Omental fat pad (tissue), 4 donors: ENCODE measurements at places on chromosomes 4 and X. TPM values are rescaled to one million over a fixed set of nuclear protein-coding genes. Genes with fewer than 3 reads are reported as not detected.

The POU4F2 gene
- total RNA-seq: not detected

The BRCC3 gene
- 11.0 TPM for total RNA-seq

The GSX2 gene
- total RNA-seq: not detected

The PAGE1 gene
- not detected for total RNA-seq

The COQ2 gene
- 9.0 TPM for total RNA-seq

The NHSL2 gene
- 15.0 TPM for total RNA-seq

The ATP2B3 gene
- total RNA-seq: not detected

The DMP1 gene
- total RNA-seq: not detected

The RFC1 gene
- 22.4 TPM for total RNA-seq

The KLB gene
- 70.9 TPM for total RNA-seq

The ZNF81 gene
- 8.4 TPM for total RNA-seq

The GYPB gene
- total RNA-seq: not detected

The GABRB1 gene
- not detected for total RNA-seq

The AADAT gene
- total RNA-seq: 1.9 TPM

The SRPX gene
- 405 TPM for total RNA-seq

GRCh38 chr4:100848841-100849240, 331.0 kb upstream of the EMCN start:
- DNase-seq: no peak

DNA sequence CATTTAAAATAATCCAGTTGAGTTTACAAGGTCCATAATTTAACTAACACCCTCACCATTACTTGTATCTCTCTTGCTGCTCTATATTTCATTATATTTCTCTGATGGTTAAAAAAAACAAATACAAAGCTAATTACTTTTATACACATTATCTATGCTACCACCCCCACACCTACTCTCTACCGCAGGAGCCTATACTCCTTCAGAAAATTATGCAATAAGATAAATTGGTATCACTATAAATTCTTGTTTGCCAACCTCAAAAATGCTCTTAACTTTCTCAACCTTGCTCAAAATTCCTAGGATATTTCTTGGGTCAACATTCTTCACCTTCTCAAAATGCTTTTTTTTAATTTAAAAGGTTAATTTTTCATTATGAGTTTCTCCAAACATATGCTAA, 282.7 kb downstream of the KCTD8 start:
- no peak for DNase-seq

DNA sequence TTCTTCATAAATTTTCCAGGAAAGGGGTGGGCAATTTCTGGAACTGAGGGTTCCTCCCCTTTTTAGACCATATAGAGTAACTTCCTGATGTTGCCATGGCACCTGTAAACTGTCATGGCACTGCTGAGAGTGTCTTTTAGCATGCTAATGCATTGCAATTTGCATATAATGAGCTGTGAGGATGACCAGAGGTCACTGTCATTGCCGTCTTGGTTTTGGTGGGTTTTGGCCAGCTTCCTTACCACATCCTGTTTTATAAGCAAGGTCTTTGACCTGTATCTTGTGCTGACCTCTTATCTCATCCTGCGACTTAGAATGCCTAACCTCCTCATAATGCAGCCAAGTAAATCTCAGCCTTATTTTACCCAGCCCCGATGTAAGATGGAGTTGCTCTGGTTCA, 577.8 kb downstream of the NLGN4X start:
- DNase-seq: no peak

DNA sequence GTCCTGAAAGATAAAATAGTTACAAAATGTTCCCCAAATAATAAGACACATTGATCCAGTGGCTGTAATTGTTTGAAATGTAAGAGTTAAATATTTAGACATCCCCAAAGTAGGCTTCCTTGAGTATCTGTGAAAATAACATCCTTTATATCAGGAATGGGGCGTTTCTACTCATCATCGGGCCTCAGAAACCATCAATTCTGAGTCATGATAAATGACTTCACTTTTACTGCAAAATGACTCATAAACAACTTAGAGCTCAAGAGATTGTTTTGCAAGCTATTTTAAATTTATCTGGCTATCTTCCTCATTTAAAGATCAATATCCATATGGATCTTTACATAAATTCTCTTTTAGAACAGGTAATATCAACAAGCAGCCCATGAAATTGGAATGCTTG, 369.4 kb upstream of the CNKSR2 start:
- no peak for DNase-seq

DNA sequence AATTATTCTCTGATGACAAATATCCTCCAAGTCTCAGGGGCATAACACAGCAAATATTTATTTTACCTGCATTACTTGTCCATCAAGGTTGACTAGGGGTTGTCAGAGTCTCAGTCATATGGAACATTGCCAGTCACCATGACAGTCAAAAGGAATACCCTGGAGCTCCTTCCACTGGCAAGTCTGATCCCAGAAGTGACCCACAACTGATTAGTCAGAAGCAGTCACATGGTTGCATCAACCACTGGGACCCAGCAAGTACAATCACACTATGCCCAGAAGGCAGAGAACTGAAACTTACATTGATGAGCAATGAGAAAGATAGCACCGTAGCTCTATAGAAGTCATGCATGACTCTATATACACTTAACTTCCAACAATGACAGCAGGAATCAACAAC, 41.9 kb upstream of the SOD3 start:
- no peak for DNase-seq

- DNase-seq: no peak
Observed at GRCh38 chr4:40763228-40763716, 13.5 kb downstream of the NSUN7 start.

DNA sequence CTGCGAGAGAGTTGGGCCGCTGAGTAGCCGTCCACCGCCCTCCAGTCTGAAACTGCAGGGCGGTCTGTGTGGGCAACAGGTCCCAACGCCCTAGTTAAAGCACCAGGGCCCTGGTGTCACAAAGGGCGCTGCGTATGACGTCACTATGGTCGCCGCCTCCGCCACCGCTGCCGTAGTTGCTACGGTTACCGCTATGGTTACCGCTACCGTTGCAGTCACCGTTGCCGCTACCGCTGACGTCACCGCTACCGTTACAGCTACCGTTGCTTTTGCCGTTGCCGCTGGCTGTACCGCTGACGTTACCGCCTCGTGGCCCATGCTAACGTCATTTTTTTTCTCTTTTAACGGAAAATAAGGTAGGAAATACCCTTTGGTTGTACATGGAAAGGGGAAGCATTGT, at the start of gene PPP1R2C:
Gene PPP1R2C (minus strand): TSS at position 68 of the 400 bp plus-strand sequence. CDS start 84 bp downstream, outside the sequence.
- DNase-seq: no peak

GRCh38 chrX:40096395-40097091, 1.2 kb downstream of the BCOR start:
- DNase-seq: no peak

DNA sequence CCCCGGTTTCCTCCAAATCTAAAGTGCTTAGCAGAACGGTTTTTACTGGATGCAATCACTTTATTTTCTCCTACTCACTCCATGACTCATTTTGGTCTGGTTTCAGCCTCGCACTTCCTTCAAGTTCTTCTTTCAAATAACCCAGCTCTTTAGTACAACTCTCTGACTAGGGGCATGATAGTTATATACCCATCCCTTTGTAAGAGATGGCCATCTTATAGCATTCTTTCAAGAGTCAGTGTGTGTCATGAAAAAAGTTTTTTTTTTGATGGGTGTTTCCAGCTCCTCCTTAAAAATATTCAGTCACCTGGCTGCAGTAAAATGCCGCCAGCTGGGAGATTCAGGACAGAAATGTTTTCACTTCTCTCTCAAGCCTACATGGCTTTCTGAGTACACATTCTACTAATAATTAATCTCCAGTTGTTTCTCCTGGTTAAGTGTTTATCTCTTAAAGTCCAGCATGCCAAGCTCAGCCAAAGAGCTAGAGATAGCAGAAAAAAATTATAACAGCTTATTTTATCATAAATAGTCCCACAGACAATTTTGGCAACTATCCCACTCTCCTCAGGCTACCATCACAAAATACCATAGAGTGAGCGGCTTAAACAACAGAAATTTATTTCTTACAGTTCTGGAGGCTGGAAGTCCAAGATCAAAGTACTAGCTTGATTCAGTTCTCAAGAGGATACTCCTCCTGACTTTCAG, 139.3 kb downstream of the GASK1B start:
- DNase-seq: no peak

DNA sequence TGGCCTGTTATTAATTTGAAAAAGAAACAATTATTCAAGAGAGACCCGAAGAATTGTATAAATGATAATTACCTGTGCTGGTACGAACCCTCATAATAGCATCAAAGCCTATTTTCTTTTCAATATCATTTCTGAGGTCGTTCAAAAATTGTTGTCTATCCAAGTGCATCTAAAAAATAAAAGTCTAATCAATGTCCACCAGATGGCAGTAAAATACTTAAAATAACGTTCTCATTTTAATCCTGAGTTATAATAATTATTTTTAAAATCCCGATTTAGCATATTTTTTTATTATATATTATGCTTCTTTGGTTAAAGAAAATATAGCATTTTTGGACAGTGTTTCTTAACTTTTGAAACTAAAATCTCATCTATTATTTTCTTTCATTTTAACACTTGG, 55.7 kb downstream of the METTL14 start:
- DNase-seq: no peak

- no peak for DNase-seq
Observed at GRCh38 chr4:48225368-48226141, 44.1 kb downstream of the TEC start.

GRCh38 chrX:8374041-8374825, 90.4 kb upstream of the VCX3B start:
- no peak for DNase-seq

GRCh38 chr4:78568640-78569305, 17.2 kb downstream of the ANXA3 start:
- no peak for DNase-seq

- no peak for DNase-seq
Observed at GRCh38 chr4:24956091-24956490, 43.2 kb upstream of the CCDC149 start.

- DNase-seq: no peak
Observed at GRCh38 chr4:2606960-2607506, 70.6 kb downstream of the FAM193A start.

- DNase-seq: no peak
Observed at GRCh38 chrX:24169211-24169610, 19.7 kb downstream of the ZFX start.

- DNase-seq: no peak
Observed at GRCh38 chr4:125231661-125232060, 83.1 kb upstream of the FAT4 start.

DNA sequence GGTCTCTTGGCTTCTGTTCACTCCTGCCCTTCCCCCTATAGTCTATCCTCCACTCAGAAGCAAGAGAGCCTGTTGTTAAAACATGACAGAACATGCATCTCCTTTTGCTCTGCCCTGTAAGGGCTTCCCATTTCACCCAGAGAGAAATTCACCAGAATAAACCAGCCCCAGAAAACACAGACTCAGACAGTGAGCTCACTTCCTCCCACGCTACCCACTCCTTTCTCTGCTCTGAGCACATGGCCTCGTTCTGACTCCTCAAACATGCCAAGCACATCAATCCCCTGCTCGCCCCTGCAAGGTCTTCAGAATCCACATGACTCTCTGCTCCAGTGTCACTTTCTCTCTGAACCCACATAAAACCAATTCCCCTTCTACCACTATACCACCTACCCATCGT, 50.4 kb downstream of the MID1 start:
- DNase-seq: no peak

DNA sequence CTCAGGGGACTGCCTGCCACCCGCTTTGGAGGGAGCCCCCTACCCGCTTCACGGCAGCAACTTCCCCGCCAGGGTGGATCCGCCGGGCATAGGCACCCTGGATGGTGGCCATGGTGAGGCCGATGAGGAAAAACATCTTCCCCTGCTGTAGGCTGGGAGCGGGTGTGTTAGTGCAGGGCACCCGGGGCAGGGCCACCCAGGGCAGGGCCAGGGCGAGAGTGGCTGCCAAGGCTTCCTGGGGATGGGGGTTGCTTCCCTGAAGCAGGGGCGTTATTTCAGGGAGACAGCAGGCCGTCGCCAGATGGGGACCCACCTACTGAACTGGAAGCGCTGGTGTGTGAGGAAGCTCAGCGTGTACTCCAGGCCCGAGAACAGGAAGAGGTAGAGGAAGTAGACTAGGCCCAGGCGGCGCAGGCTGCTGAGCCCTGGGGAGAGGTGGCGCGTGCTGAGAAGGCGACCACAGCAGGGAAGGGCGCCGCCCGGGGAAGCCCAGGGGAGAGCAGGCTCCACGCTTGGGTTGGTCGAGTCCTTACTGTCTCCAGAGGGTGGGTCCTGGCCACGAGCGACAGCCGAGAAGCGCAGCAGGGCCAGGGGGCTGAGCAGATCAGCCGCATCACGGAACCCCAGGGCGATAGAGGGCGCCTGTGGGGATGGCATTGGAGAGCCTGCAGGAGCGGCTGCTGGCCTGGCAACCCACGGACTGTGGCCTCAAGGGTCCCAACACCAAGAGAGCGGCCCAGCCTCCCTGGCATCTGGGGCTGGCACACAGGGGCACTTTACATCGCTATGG, 31.5 kb downstream of the NOP14 start:
- no peak for DNase-seq

DNA sequence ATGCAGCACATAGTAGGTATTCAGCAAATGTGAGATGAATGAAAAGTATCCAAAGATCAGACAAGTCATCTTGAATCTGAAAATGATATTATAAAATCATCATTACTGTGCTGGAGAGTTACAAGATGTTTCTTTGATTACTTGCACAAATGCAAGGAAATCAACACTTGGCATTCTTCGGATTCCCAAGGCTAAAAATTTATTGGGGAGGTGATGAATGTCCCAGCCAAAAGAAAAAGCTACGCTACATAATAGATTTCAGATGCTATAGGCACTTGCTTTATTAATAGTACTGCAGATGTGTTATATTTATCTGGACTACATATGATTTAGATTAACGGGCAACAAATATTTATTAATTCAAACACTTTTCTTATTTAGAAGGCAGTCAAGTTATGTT, 286.7 kb upstream of the TENM3 start:
- no peak for DNase-seq

DNA sequence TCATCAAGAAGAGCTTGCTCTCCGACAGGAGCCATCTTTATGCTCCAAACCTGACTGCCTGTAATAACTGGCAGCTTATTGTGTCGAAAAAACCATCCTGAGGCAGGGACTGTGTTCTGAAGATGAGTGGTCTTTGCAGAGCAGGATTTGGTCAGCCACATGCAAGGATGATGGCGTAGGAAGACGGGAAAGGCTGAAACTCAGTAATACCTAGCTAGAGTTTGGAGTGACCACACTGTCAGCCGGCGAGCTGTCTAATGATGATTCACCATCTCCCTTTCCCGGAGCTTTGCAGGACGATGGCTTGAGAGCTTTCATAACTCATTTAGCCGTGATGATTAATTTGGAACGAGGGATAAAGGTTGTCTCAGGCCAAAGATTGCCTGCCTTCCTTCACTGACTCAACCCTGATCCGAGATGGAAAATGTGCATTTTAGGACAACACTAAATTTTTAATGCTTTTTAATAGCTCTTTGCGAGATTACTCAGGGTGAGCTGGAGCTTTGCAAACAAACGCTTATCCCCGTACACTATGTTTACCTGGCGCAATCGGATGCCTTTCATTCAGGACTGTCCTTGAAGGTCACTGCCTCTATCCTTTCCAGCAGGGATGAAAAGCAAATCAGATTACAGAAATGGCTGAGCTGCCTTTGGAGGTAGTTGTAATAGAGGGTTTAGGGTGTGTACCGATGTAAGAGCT, 288.5 kb downstream of the ASMT start:
- no peak for DNase-seq
